ENCODE measurements at places on chromosomes 16 and 17.
A peak's percentile ranks its signal among the peaks of the same experiment; 100 is the strongest.

DNA sequence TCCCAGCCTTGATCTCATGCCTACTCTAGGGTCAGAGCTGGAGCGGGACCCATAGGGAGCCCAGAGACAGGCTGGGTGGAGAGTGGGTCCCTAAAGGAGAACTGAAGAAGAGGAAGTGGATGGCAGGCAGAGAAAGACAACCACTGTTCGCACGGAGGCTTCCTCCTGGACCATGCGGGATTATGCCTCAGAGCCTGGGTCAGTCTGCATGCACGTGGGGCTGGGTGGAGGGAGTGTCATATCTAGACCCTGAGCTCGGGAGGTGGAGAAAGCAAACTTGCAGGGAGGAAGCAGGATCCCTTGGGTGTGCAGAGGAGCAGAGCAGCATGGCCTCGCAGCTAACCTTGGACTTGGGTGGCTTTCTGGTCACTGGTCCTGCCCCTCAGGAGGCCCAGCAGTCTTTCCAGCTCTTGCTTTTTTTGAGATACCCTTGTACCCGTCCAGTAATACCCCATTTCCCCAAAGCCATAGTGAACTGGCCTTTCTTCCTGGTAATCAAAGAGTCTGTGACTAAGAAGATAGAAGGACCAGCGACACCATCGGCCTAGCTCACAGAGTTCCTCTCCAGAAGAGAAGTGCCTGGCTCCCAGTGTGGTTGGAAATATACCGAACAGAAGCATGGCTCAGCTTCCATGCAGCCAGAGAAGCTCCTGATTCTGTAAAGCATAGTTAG lies 344.2 kb downstream of the CPPED1 start:
- no peak for DNase-seq

DNA sequence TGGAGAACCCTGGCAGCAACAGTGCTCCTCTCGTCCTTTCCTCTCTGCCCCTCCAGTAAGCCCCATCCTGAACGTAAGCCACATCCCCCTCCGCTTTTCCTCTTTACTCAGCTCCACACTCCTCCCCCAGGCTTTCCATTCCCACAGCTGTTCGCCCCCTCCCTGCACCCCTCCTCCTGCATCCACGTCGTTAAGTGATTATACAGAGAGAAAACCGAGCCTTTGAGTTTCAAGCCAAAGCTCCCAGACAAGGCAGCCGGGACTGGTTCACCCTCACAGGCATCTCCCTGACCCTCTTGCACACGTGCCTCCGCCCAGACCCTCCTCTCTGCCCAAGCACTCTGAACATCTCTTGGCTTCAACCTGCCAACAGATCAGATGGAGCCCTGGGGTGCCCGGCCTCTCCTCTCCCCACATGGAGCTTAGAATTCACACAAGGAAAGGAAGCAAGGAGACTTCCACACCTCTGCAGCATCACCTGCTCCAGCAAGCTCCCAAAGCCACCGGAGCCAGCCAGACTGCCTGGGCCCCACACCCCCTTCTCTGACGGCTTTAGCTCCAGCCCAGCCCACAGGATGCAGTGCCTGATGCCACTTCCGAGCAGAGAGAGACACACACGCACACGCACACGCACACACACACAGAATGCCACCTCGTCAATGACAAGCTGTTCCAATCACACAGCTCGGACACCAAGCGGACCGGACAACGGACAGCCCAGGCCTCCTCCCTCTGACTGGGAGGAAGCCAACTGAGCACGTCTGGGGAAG lies 99.9 kb upstream of the CCL2 start:
- DNase-seq, result no peak

DNA sequence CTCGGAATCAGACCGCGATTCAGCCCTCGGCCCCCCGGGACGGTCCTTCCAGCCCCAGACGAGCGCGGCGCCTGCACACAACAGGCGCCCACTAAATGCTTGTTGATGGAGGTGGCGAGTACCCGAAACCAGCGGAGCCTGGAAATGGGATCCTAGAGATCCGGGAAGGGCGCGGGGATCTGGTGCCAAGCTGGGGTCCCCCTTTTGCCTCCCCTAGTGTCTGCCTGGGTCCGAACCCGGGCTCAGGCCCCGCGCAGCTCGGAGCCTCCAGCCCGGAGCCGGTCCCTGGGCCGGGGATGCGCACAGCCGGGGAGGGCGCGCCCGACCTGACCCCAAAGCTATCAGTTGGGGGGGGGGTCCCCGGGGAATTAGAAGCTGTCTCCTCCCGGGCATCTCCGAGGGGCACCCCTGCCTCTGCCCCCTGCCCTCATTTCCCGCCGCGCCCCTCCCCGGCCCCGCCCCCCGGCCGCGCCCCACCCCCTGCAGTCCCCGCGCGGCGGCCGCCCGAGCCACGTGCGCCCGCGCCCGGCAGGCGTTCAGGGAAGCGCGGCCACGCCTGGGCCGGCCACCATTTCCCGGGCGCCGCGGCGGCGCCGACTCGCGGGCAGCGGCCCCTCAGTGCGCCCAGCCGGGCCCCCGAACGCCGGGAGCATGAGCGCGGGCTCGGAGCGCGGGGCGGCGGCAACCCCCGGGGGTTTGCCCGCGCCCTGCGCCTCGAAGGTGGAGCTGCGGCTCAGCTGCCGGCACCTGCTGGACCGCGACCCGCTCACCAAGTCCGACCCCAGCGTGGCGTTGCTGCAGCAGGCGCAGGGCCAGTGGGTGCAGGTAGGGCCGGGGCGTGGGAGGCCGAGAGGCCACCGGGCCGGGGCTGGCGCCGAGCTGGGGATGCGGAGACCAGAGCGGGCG lies at the start of gene CPNE7:
TSS of gene CPNE7 (plus strand) at position 512 of the 906 bp plus-strand sequence. CDS start at position 652, 140 bp downstream.
- peak; percentile 43 for DNase-seq

DNA sequence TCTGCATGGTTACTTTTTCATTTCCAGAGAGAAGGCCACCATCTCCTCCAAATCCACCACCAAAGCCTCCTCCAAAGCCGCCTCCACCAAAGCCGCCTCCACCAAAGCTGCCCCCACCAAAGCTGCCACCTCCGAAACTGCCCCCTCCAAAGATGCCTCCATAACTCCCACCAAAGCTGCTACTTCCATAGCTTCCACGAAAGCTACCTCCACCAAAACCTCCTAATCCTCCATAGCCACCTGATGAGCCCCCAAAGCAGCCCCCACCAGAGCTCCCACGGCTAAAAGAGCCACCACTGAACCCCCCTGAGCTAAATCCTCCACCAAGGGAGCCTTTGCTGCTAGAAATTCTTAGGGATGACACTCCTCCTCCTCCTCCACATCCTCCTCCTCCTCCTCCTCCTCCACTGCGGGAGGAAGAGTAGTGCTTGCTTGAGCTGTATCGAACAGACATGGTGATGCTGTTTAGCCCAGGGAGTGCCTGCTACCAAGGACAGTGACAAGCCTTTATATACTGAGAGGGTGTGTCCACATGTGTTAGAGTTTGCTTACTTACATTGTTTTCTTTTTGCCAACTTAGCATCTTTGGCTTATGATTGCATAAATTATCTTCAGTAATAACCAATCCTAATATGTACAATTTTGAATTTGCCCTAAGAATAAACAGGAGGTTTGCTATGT lies at the start of gene KRT10:
TSS of gene KRT10 (minus strand) at position 483 of the 681 bp plus-strand sequence. CDS start at position 454, 29 bp downstream.
- DNase-seq, result no peak

DNA sequence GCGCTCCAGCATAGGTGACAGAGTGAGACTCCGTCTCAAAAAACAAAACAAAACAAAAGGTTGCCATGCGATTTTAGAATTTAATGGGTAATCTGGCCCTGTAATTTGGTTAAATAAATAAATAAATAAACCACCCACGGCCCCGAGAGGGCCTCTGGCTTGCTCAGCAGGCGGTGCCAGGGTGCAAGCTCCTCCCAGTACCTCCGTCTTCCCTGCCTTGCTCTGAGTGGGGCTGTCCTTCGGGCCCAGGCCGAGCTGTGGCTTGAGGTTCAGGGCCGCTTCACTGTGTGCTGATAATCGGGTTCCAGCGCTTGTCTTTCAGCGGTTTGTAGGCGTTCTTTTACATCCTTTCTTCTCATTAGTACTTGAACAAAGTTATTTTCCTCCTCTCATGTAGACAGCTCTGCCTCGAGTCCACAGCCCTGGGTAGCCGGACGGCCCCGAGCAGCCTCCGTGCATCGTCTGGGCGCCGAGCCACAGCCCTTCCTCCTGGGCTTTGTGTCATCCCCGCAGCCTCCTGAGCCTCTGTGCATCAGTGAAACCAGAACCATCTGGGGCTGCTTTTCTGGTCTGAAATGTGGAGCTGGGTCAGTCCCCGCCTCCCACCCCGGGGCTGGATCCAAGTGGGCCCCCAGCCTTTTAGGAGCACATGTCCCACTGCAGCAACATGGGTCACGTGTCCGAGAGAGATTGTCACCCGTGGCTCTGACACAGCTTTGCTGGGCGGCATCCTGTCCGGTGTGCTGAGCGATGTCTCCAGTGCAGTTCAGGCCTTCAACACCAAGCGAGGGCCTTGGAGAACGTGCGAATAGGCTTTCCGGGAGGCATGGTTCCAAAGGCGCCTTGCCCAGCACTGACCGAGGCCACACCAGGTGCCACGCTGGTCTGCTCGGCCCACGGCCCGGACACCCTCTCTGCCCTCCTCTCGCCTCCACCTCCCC lies 157.4 kb upstream of the CHMP6 start:
- peak; percentile 27 for DNase-seq

DNA sequence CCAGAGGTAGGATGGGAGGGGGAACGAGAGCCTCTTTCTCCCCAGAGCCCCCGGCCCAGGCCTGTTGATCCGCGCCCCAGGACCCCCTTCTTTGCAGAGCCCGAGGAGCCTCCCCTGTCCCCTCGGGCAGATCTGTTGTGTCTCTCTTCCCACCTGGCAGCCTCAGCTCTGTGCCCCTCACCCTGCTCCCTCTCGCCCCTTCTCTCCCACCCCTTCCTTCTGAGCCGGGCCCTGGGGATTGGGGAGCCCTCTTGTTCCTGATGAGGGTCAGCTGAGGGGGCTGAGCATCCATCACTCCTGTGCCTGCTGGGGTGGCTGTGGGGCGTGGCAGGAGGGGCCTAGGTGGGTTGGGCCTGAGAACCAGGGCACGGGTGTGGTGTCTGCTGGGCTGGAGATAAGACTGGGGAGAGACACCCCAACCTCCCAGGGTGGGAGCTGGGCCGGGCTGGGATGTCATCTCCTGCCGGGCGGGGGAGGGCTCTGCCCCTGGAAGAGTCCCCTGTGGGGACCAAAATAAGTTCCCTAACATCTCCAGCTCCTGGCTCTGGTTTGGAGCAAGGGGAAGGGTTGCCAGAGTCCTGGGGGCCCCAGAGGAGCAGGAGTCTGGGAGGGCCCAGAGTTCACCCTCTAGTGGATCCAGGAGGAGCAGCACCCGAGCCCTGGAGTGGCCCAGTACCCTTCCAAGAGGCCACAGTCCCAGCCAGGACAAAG lies 65.4 kb downstream of the MRC2 start:
- DNase-seq, result no peak

GRCh38 chr17:28133562-28133970 lies 91.1 kb downstream of the NLK start:
- no peak for DNase-seq

DNA sequence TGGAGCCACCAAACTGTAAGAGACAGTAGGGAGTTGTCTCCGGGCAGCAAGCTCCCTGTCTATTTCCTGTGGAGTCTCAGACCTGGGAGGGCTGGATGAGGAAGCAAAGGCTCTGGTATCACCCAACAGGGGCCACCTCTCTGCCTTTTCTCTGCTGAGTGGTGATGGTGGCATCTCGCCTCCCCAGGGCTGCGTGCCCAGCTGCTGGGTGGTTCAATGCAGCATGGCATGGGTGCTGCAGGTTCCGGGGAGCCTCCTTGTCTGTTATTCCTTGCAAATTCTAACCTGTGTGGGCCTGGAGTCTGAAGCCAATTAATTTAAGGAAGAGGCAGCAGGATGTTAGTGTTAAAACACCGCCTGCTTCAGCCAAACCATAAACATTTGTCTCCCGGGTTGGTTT lies 78.2 kb downstream of the CCDC182 start:
- no peak for DNase-seq

DNA sequence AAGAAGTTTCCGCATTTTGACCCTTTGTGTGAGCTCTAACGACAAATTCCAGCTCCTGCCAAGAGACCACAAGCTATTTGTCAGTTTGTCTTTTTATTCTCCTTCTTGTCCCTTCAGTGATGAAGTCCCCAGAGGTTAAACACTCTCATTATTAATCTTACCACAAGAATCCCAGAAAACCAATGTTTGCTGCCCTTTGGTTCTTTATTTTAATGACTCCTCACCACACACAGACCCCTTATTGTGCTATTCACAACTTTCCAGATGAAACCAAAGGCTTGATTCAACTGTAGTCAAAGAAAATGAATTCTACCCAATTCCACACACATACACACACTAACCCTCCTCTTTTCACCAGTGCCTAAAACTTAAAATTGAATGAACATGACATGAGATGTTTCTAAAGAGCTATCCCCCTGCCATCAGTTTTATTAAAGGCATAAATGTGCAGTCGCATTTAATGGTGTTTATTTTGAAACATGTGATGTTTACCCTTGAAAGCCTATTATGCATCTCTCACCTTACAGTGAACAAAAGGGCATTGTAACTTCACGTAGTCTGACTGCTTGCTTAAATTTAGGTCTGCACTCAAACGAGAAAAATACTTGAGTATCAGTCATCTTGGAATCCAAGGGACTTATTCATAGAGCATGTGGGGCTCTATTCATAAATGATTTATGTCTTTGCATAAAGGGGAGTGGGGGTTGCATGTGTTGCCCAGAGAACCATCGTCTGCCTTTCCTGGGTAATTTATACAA lies 44.1 kb downstream of the PCTP start:
- DNase-seq, result peak; percentile 5

- no peak for DNase-seq
Measured at GRCh38 chr16:52834736-52835465, 217.8 kb downstream of the CHD9NB start.

DNA sequence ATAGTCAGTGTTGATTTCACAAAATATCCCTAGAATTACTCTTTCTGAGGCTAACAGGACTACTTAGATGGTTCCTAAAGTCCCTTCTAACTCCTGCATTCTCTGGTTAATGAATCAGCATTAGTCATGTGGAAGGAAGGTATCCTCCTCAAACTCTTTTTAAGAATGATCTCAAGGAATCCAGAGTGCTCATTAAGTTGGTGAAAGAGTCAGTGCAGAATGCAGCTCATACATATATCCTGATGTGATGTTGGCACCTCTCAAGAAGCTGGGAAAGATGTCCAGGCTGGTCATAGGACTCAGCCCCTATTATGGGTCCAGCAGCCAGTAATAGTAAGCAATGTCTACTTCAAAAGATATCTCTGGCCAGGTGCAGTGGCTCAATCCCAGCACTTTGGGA lies 65.5 kb downstream of the PIGL start:
- no peak for DNase-seq

- no peak for DNase-seq
Measured at GRCh38 chr17:81245024-81245664, 6.0 kb downstream of the NDUFAF8 start.

GRCh38 chr17:7083592-7083991 lies 3.5 kb upstream of the CLEC10A start:
- no peak for DNase-seq

- no peak for DNase-seq
Measured at GRCh38 chr16:84976644-84977400, 34.5 kb downstream of the ZDHHC7 start.

GRCh38 chr17:17041018-17041521 lies 1.2 kb upstream of the MPRIP start:
- DNase-seq, result peak; percentile 56

- peak; percentile 51 for DNase-seq
Measured at GRCh38 chr17:3845291-3845620, 790 bp downstream of the NCBP3 start.

GRCh38 chr16:22091721-22092120 lies 620 bp upstream of the VWA3A start:
- DNase-seq, result no peak

GRCh38 chr16:71472051-71472450 lies 10.0 kb upstream of the ZNF23 start:
- no peak for DNase-seq

GRCh38 chr17:49968405-49969133 lies 421 bp upstream of the DLX4 start:
- DNase-seq, result peak; percentile 80

Measured in NCI-H1417 (cell line).